ENCODE measurements at places on chromosomes 6 and 20.

DNA sequence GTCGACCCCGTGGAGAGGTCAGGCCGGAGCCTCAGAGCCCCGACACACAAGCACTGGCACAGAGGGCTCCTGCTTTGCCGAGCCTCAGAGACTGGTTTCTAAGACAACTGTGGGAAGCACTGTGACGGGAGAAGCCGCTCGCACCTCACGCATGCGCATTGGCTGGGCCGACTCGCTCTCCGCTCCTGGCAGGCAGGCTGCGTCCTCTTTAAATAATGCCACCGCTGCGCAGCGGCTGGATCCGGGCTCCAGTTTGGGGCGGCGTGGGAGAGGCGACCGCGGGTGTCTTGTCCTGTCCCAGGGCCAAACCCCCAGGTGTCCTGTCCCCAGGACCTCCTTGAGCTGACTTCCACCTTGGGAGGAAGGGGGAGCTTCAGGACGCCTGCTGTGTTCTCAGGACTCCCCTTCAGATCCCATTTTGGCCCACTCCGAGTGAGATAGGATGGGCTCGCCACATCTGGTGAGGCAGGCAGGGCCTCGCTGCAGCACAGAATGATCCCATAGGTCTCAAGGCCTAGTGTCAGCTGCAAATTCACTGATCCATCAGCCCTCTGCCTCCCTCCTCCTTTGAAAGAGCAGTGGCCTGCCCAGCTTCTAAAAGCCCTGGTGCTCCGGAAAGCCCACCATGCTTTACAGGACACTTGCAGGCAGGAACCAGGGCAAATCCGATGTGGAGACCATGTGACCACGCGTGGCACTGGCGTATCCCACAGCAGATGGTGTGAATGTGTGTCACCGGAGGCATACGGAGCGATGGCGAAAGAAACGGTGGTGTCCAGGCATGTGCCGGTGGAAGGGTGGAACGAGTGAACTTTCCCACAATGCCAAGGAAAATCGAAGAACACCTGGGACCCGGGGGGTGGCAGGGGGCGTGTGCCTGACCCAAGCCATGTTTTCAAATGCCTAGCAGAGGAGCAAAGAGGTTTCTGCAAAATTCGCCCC, 169.3 kb upstream of the ZNF337 start:
- DNase-seq = peak; percentile 91

DNA sequence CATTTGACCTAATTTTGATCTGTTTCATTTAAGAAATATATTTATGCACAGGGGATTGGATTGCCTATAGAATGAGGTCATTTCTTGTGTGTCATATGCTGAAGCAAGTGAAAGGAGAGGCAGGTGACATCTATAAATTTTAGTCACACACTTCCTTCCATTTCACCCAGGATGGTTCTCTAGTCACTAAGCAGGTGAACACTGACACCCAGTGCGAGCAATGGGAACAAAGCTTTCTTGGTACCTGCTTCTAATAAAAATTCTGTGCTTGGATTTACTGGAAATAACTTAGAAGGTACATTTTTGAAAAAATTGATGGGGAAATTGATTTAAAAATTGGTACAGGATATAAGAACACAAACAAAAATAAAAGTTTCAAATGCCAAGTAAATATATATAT, 66.9 kb upstream of the MC3R start:
- no peak for DNase-seq

DNA sequence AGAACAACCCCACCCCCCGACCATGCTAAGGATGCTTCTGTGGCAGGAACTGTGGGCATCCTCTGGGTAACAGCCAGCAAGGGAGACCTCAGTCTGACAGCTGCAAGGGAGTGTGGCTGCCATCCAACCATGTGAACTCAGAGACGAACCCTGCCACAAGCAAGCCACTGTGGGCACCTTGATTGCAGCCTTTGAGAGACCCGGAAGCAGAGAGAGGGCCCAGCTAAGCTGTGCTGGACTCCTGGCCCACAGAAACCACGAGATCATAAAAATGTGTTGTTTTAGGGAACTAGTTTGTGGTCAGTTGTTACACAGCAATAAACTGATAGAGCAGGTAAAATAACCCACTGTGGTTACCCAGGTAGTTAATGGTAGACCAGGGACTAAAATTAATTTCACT, 414.6 kb downstream of the CDH26 start:
- no peak for DNase-seq

GRCh38 chr6:167826896-167827582, at the start of gene AFDN:
Gene AFDN (plus strand): TSS chr6:167826911. CDS start chr6:167827133, 222 bp downstream.
- DNase-seq = peak; percentile 31

DNA sequence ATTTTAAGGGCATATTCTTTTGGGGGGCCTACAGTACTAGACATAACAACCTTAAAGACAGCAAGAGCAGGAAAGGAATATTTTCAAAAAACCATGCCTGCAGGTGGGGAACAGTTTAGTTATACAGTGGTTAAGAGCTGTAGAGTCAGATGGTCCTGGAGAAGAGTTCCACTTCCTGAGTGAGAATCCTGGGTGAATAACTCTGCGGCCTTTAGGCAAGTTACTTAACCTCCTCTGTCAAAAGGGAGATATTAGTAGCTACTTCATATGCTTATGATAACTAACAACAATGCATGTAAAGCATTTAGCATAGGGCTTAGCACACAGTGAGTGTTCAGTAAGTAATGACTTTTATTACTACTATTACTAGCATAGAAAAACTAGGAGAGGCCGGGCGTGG, 119.2 kb upstream of the TAB2 start:
- no peak for DNase-seq

GRCh38 chr6:16736856-16737775, 24.1 kb downstream of the ATXN1 start:
- no peak for DNase-seq

GRCh38 chr20:63744574-63745423, 5.2 kb downstream of the SLC2A4RG start:
- no peak for DNase-seq

- no peak for DNase-seq
Measured at GRCh38 chr6:21522797-21523456, 70.6 kb upstream of the SOX4 start.

GRCh38 chr6:93079061-93079460, 340.3 kb downstream of the EPHA7 start:
- DNase-seq = no peak

DNA sequence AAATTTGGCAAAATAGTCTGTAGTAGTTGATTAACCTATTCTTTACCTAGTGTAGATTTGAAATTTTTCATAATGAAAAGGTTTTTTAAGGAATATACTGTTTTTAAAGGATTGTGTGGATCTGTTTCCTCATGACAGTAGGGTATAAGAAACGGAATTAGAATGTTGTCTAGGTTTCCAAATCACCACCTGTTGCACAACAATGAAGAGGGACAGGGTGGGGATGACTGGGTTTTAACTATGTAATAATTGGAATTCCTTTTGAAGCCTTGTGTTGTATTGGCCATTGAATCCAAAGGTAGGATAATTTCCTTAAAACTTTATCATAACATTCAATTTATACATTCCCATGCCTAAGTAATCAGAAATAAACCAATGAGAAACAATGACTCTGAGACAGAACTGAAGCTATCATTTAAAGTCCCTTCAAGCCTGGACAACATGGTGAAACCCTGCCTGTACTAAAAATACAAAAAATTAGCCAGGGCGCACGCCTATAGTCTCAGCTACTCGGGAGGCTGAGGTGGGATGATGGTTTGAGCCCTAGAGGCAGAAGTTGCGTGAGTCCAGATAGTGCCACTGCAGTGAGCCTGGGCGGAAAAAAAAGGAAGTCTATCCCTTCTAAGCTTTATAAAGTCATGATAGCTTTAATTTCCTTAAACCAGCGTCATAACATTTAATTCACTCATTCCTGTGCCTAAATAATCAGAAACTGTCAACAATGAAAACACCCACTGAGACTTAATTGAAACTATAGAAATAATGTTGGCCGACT, 18.3 kb upstream of the SLC17A5 start:
- no peak for DNase-seq
